Activated T-cell treated with anti-CD3 and anti-CD28 coated beads for 4 hours (primary cell): ENCODE measurements at places on chromosomes 2 and 18.

GRCh38 chr2:225865468-225865867, 466.0 kb downstream of the NYAP2 start:
- DNase-seq, result no peak

DNA sequence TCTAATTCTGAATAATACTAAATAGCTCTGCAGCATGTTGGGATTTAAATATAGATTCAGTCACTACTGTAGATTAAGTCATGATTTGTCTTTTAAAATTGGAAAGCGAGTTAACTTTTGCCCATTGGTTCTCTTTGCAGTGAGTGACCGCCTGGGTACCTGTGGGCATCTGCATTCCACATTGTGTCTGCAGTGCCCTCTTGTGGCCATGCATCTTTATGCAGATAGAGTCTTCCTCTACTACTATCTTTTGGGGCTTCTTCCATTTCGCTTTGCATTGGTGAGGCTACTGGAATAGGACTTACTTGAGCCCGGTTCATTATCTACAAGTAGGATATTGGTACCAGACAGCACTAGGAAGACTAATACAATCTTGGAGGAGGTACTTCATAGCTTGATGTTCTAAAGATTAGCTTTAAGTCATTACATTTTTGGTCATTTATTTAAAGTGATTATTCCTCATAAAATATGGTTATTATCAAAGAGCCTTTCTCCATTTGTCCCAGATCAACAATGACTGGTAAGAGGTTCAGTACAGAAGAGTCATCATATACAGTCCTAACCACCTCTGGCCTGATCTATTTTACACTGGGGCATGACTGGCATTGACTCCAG, 203.0 kb downstream of the SOCS6 start:
- DNase-seq, result peak; percentile 35

DNA sequence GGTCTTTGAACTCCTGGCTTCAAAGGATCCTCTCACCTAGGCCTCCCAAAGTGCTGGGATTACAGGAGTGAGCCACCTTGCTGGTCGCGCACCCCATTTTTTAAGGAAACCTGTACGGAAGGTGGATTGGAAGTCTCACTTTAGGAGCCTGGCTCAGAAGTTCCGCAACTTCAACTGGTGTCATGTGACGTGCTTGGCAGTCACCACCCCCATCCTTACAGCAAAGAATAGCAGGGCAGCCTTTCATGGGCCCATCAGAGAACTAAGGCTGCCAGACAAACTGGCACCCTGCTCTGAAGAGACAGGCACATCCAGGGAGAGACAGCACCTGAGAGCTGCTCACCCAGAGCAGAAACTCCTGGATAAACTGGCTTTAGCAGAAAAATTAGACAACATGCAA, 3.3 kb upstream of the SLC66A2 start:
- DNase-seq, result no peak

DNA sequence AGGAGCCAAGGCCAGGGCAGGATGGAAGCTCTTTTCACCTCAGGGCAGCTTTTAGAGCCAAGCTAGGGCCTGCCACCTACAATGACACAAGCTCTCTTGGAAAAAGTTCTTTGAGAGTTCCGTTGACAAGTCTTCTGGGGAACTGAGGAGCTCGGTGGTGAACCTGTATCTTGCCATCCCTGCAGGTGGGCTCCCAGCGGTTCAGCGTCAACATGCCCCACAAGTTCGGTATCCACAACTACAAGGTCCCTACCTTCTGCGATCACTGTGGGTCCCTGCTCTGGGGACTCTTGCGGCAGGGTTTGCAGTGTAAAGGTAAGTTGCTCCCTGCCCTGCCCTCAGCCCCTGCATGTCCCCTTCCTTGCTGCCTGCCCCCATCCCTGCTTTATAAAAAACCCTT, 312.8 kb upstream of the EPAS1 start:
- DNase-seq, result no peak

GRCh38 chr2:2663401-2664036, 332.4 kb upstream of the MYT1L start:
- DNase-seq, result no peak

DNA sequence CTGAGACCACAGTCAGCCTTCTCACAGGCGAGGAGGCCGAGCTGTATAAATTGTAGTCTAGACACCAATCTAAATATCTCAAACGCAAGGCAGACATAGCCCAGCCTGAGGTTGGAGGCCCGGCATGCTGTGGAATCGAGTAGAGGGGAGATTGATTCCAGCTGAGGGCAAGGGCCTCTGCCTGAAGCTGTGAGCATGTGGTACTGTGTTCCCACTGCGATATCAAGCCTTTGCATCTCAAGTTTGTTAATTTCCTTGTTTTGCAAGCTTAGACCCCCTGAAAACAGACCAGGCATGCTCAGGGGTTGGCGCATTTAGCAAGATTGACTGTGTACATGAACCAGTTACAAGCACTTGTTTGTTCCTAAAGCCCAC, 65.1 kb upstream of the FOSL2 start:
- no peak for DNase-seq

GRCh38 chr18:44654573-44654972, 26.1 kb upstream of the SETBP1 start:
- no peak for DNase-seq

DNA sequence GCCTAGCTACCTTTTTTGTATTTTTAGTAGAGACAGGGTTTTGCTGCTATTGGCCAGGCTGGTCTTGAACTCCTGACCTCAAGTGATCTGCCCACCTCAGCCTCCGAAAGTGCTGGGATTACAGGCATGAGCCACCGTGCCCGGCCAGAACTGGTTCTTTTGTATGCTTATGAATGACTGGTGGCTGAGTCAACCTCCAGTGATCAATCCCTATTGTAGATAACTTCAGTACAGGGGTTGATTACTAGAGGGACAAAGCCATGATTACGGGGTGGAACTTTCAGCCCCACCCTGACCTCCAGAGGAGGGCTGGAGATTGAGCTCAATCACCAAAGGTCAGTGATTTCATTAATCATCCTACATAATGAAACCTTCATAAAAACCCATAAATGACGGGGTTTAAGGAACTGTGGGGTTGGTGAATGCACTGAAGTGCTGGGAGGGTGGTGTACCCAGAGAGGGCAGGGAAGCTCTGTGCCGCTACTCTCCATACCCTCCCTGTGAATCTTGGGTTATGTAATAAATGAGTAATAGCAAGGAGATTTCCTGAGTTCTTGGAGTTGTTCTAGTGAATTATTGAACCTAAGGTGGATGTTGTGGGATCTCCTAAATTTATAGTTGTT, 281.8 kb upstream of the CXCR4 start:
- no peak for DNase-seq

DNA sequence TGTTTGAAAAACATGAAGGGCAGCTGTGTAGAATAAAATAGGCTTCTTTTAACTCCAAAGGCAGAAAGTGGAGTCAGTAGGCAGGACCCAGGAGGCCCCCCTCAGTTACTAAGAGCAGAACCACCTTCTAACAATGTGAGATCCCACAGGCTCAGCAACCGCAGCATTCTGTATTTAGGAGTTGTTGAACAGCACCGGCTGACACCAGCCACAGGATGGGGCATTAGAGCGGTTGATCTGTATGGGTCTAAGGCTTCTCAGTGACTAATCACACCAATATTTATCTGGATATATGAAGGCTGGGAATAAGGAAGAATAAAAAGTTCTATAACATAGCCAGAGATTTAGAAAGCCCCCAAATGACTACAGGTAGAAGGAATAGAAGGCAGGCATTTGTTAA, 51.7 kb downstream of the MYO5B start:
- DNase-seq, result no peak

DNA sequence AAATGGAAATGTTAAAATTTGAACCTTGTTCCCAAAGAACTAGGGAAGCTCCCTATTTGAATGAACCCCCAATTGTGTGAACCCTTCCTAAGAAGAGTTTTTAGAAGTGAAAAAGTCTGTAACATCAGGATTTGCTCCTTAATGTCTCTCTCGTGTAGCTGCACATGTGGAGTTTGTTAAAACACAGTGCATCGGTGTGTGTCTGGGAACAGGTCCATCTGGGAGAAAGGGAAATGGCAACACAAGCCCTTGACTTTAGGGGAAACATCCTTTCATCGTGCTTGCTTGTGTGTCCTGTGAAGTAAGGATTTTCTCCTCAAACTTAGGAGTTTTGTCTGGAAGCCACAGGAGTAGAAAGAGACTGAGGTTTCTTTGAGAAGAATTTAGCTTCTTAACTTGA, 203.9 kb downstream of the PRKCE start:
- DNase-seq, result no peak

- DNase-seq, result no peak
Measured at GRCh38 chr2:61356958-61357350, 113.9 kb downstream of the USP34 start.

GRCh38 chr18:21896732-21897336, 156.2 kb downstream of the MIB1 start:
- DNase-seq, result no peak

GRCh38 chr2:122480501-122481243, 725.2 kb downstream of the TSN start:
- no peak for DNase-seq

DNA sequence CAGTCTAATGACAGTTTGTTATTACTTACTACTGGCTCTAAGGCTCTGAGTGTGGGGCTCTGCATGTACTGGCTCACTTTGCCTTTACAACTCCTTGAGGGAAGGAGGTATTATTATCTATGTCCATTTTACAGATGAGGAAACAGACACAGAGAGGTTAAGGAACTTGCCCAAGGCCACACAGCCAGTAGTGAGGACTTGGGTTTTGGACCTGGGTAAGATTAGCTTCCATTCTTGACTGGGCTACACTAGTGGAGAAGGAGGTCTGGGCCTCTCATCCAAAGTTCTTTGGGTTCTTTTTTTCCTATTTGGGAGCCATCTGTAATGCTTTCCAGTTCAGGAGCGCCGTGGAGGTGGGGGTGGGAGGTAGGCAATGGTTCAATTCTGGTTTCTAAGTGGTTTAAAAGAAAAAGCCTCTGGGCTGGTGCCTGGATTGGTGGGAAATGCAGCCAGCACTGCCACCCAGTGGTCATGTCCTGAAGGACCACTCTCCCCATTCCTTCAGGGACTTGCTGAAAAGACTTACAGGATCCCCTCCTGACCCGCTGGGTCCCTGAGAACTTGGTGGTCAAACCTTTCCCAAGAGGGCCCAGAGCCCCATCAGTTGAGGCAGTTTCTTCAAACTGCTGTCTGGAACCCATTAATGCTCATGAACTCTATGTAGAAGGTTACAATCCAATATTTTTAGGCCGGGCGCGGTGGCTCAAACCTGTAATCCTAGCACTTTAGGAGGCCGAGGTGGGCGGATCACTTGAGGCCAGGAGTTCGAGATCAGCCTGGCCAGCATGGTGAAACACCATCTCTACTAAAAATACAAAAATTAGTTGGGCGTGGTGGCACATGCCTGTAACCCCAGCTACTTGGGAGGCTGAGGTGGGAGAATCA, 38.6 kb upstream of the NOTO start:
- peak; percentile 59 for DNase-seq

DNA sequence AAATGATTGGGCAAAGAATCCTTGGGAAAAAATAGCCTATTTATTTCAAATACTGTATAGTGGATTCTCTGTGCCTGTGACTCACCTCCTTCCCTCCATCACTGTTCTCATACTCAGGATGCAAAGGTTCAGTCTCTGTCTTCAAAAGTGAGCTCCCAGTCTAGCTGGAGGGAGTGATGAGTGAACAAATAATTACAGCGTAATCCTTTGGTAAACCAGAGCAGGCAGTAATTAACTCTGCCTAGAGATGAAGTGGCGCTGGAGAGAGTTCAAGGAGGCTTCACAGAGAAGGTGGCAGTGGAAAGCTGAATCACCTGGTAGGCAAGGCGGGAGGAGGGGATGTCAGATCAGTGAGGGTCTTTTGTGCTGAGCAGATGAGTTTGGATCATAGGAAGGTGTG, 6.5 kb downstream of the DGUOK start:
- DNase-seq, result no peak

GRCh38 chr18:24613896-24614640, 153.6 kb downstream of the HRH4 start:
- DNase-seq, result no peak

GRCh38 chr18:70025580-70025979, 77.9 kb upstream of the CD226 start:
- no peak for DNase-seq

DNA sequence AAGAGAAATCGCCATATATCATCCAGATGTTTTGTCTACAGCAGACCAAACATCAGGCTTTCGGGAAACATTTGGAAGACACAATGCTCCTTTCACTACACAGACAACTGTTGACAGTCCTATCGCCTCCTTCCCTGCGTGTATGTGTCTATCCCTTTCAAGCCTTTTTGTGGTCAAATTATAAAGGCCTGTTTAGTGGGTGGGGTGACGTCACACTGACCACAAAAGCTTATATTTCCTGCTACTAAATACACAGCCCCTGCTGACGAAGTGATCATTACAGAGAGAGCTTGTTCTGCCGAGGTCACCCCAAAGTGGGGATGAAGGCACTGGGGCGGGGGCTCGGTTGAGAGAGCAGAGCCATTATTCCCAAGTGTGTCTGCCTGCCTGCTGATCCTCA, 302.7 kb upstream of the TNP1 start:
- DNase-seq, result no peak

- DNase-seq, result no peak
Measured at GRCh38 chr2:67797801-67798540, 264.8 kb downstream of the C1D start.

GRCh38 chr2:45699032-45699658, 47.7 kb downstream of the PRKCE start:
- DNase-seq, result no peak

DNA sequence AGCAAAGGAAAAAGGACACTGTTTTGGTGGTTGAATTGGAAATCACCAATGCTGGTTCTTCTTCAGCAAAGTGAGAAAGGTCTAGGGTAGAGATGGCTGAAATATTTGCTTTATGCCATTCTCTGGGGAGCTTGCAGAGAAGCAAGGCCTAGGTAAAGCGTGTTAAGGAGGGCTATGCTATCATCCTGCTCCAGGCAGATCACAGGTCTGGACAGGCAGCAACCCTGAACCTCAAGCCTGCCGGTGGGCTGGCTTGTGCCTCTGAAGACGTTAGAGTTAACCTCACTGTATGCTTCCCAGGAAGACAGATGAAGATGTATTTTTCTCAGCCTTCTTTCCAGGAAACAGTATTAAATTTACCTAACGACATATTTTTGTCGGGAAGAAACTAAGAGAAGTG, 138.5 kb upstream of the LYPD6 start:
- no peak for DNase-seq

DNA sequence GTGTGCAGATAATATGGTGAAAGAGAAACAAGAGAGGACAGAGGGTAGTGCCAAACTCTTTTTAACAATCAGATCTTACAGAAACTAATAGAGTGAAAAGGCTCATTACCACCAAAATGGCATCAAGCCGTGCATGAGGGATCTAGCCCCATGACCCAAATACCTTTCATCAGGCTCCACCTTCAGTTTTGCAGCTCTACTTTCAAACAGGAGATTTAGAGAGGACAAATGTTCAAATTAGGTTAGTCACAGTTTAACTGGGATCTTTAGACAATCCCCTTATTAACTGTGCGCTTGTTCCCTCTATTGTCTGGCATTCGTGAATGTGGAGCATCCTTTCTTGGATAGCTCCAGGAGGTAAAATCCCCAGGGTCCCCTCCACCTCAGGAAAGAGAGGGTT, 1209.3 kb upstream of the CHAC2 start:
- no peak for DNase-seq

DNA sequence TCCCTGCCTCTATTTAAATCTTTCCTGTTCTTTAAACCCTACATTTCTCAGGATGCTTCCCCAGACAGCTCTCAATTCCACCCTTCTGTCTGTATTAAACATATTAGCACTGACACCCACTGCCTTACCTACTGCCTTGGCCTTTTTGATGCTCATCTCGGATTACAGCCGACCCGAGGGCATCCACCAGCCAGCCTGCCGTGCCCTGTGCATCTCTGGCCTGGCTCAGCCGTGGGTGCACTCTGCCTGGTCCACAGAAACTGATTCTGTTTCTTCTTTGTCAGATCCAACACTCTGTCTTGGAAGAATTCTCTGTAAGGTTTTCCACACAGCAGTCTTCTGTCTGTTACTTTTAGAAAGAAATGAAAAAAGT, 27.2 kb downstream of the TANC1 start:
- no peak for DNase-seq
